ENCODE measurements at places on chromosomes 4 and X.

DNA sequence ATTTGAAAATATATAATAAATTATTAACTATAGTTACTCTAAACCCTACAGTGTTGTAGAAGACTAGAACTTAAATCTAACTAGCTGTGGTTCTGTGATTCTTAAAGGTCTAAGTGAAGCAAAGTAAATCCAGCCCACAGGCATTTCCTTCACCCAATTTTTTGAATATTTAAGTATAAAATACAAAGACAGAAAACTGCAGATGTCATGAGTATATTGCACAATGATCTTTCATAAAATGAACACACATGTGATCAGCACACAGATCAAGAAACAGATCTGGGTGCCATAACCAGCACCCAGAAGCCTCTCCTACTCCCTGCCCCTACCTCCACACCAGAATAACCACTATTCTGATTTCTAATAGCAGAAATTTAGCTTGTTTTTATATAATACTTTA is 82.9 kb downstream of the CAMK2D start:
- no peak for DNase-seq

DNA sequence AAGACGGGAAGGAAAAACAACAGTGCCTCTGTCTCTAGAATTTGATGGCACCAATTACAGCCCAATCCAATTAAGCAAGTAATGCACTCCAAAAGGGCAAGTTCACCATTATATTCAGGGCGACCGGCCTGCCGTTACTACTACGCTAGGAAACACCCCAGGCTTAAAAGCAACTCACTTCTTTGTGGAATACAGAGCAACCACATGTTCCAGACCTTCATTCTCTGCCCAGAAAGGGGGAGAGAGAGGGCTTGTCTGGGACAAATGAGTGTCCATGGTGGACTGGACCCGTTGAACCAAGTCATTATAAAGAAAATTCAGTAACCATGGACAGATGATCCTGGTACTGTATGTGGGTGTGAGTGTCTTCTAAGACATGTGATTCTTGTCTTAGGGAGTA is 1.6 kb downstream of the KDR start:
- DNase-seq = no peak

- DNase-seq = no peak
Observed at GRCh38 chr4:38800961-38801450, 3.6 kb downstream of the TLR1 start.

- DNase-seq = no peak
Observed at GRCh38 chr4:6250235-6250983, 19.2 kb upstream of the WFS1 start.

DNA sequence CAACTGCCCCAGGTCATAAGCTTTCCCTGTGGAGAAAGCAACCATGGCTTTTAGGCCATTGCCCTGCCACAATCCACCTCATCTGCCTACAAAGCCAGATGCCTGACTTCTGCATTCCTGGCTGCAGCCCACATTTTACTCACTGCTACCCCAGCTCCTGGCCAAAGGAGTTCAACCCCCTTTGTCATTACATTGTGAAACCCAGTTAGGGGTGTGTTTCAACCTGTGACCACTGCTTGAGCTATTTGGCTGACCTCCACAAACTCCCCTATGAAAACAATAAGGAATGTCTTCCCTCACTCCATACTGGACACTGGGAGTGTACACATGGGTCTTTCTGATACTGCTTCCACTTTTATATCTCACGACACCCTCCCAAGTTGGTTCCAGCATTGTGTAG is 589.2 kb downstream of the SH3BGRL start:
- no peak for DNase-seq

DNA sequence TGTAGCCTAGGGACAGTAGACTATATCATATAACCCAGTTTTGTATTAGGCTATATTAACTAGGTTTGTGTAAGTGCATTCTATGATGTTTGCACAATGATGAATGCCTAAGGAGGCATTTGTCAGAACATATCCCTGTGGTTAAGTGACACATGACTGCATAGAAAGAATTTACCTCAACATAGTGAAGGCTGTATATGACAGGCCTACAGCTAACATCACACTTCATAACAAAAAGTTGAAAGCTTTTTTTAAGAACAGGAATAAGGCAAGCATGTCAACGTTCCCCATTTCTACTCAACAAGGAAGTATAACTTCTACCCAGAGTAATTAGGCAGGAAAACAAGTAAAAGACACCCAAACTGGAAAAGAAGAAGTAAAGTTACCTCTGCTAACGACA is 165.9 kb upstream of the NDST4 start:
- no peak for DNase-seq

GRCh38 chrX:153725039-153725831 is 579 bp downstream of the ABCD1 start:
- peak; percentile 58 for DNase-seq

GRCh38 chr4:68021185-68021584 is 57.9 kb upstream of the TMPRSS11A start:
- no peak for DNase-seq

DNA sequence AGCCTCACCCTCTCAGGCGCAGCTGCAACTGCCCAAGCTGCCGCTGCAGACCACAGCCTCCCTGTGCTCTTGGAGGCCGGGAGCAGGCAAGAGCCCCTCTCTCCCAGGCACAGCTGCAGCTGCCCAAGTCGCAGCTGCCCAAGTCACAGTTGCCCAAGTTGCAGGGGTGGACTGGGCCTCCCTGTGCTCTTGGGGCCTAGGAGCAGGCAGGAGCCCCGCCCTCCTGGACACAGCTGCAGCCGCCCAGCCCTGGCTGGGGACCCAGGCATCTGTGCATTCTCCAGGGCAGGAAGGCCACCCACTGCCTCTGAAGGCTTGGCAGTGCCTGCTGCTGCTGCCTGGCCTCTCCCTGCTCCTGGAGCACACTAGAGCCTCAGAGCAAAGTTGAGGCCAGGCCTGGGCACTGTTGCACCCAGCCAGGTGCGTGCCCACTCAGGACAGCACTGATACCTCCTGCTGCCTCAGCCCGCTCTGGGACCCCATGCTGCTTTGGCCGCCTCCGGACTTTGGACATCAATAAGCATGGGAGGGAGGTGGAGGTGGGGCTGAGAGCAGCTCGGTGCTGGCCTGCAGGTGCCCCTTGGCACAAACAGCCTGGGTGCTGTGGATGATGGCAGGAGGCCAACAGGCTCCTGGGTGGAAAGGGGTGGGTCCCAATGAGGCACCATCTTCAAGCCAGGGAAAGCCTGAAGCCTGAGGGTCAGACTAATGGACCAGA is 247.5 kb downstream of the PDGFC start:
- no peak for DNase-seq

- no peak for DNase-seq
Observed at GRCh38 chr4:109672169-109672930, 30.9 kb downstream of the CASP6 start.

DNA sequence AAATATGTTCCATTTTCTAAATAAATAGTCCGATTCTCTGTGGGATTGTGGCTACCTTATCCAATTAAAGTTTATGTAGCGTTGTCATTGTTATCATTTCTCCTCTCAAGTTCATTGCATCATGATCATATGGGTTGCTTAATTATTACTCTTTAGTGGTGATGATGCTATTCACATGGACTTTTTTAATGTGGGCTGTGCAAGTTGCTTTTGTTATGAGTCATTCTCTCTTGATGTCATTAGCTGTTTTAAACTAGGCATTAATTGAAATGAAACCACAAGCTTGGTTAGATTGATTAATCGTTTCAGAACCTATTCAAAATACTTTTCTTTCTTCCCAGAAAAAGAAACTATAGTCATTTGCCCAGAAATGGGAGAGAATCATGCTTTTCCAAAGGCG is 38.2 kb downstream of the NHS start:
- no peak for DNase-seq

GRCh38 chrX:46216406-46216805 is 328.8 kb downstream of the ZNF674 start:
- no peak for DNase-seq

DNA sequence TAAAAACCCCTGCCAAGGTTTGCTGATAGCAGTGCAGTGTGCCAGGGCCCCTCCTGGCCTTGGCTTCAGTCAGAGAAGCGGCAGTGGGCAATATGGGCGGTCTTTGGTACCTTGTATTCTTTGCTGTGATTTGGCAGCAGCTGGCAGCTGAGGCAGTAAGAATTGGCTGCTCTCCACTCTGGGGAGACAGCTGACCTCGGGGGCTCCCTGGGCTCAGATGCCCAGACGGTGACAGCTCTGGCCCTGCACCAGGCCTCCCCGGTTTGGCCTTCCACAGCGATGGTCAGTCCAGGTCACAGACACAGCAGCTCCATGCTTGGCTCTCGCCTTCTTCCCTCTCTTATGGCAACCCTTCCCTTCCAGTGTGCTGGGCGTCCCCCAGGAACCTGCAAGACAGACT is 330.9 kb downstream of the BCOR start:
- no peak for DNase-seq

DNA sequence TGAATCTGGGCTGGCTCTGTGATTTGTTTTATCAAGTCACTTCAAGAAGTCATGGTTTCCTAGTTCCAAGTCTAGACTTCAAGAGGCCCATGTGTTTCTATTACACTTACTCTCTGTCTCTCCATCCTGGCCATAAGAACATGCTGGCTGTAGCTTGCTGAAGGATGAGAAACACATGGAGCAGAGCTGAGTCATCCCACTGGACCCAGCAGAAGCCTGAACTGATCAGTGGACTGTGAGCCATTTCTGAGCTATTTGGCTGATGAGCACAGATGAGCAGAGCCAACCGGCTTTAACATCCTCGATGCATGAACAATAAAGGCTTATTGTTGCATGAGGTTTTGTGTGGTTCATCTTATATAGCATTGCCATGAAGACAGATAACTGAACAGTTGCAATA is 290.6 kb upstream of the BOD1L1 start:
- no peak for DNase-seq
